HFFc6 (cell line): ENCODE measurements at places on chromosomes 3 and 15.

- no peak for DNase-seq
These were observed 407.1 kb downstream of the VPS13C start for GRCh38 chr15:61653110-61653509.

DNA sequence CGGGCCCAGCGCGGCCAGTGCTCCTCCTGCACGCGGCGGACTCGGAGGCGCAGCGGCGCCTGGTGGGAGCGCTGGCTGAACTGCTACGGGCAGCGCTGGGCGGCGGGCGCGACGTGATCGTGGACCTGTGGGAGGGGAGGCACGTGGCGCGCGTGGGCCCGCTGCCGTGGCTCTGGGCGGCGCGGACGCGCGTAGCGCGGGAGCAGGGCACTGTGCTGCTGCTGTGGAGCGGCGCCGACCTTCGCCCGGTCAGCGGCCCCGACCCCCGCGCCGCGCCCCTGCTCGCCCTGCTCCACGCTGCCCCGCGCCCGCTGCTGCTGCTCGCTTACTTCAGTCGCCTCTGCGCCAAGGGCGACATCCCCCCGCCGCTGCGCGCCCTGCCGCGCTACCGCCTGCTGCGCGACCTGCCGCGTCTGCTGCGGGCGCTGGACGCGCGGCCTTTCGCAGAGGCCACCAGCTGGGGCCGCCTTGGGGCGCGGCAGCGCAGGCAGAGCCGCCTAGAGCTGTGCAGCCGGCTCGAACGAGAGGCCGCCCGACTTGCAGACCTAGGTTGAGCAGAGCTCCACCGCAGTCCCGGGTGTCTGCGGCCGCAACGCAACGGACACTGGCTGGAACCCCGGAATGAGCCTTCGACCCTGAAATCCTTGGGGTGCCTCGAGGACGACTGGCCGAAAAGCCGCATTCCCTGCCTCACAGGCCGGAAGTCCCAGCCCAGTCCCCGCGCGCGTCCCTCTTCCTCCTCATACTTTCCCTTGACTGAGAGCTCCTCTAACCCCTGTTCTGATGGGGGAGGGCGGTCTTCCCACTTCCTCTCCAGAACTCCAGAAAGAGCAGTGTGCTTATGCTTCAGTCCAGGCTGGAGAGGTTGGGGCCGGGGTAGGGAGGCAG is 1.4 kb upstream of the IL17RC start:
- peak; percentile 51 for DNase-seq

DNA sequence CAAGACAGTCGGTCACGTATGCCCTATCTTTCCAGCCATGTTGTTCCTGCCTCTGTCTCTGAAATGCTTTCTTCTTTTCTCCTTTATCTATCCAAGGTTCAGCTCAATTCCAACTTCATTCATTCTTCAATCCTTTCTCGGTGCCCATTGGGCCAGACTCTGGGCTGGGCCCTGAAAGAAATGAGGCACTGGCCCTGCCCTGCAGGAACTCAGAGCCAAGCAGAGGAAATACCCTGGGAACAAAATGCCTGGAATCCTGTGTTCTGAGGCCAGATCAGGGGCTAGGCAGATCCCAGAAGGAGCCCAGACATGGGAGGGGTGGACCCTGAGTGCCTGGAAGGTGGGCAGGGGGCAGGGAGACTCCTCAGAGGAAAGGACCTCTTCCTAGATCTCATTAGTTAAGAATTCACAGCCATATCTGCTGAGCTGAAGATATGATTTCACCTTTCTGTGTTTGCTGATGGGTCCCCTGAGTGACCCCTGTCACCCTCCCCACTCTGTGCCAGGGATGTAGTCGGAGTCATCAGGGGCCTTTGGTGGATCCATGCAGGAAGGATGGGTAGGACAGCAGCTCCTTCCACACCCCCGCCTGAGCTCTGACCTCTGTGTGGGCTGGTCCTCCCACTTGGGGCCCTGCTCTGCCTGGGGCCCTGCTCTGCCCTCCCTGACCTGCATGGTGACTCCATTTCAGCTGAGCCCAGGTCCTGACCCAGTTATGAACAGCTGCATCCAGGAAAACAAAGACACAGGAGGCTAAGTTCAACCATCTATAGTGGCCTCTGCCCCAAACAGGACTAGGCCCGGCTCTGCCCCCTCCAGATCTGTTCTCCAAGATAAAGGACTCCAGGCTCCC is 5.3 kb upstream of the DAPK2 start:
- no peak for DNase-seq

GRCh38 chr3:121863801-121864200 is 28.8 kb downstream of the EAF2 start:
- DNase-seq: no peak

- no peak for DNase-seq
These were observed 393.8 kb downstream of the ZNF385D start for GRCh38 chr3:21357241-21357640.

DNA sequence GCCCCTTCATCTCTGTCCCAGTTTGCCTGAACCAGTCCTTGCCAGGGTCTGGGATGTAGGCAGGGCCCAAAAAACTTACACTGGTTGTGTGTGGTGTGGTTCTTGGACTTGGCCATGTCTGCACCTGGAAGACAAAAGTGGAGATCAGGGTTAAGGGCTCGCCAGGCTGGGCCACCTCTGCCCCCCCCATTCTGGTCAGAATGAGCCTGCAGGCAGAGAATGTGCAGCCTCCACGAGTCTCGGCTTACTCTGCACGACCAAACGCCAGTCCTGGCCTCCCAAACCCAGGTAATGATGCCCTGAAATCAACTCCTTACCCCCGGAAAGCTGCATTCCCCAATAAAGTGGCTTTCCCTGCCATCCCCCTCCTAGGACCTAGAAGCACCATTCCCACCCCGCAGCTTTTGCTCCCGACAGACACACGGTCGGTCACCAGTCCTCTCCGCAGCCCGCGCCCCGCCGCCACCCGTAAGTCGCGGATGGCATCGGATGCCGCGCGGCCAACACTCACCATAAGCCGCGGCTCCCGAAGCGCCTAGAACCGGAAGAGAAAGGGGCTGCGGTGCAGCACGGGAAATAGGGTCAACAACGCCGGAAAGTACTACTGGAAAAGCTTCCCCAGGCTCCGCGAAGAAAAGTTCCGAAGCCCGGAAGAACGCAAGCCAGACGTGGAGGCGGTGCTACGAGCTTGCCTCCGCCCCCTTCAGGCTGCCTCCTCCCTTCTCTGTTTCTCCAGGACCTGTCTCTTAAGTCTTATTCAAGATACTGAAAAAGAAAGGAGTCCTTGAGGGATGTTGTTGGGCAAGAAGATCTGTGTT is at the start of gene RPL29:
TSS of gene RPL29 (minus strand) at position 550 of the 818 bp plus-strand sequence. CDS start at position 116, 434 bp downstream.
- DNase-seq: peak; percentile 94

- no peak for DNase-seq
These were observed 141.2 kb upstream of the LINGO1 start for GRCh38 chr15:77773903-77774302.

DNA sequence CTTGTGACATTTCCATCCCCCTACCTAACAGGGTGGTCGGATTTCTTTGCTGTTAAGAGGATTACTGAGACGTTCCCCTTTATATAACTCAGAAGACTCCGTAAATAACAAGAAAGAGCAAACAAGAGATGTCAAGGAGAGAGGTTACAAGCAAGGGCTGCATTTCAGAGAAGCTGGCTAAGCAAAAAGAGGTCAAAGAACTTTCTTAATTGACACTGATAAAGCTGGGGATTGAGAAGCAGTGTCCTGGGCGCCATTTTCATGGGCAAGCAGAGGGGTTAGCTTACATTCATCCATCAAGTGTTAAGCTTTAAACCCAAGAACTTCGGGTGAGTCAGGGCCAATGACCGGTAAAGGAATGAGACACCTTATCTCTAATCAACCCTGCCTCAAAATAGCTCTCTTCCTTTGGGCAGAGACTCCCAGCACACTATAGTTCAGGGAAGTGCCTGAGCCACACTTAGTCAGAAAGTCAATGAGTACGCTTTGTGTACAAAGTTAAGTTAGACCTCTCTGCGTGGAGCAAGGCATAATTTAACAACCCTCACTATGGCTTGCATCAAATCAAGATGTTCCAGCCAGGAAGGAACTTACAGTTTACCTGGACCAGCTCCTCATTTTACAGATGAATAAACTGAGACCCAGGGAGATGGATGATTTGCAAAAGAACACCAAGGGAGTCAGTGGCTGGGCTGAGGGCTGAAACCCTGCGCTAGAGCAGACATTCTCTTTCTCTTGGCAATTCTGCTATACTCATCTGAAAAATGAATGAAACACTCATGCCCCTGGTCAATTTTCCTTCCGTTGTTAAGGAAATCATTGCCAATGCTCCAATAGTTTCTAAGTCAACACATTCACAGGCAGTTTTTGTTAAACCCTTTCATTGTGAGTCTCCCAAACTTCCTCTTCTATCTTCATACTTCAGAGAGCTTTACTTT is 44.6 kb downstream of the CCNL1 start:
- peak; percentile 77 for DNase-seq

- DNase-seq: no peak
These were observed 9.4 kb downstream of the PTPRG start for GRCh38 chr3:61570813-61571212.
